H1 (cell line): ENCODE measurements at places on chromosomes 12 and 14. TPM values are rescaled to one million over a fixed set of nuclear protein-coding genes. Genes with fewer than 3 reads are reported as not detected.

The SIX1 gene
- total RNA-seq = 0.46 and 0.69 TPM in 2 replicates

The ANKRD33 gene
- 0.19 and 0.41 TPM in 2 replicates for total RNA-seq

The PLEKHH1 gene
- 27.2 and 33.3 TPM in 2 replicates for total RNA-seq

The NKX2-1 gene
- not detected in 2 replicates for total RNA-seq

The MAP1LC3B2 gene
- 1.3 and 1.5 TPM in 2 replicates for total RNA-seq

The FZD10 gene
- total RNA-seq = 0.36 and 0.60 TPM in 2 replicates
